ENCODE measurements at places on chromosomes 11 and 22.

- no peak for DNase-seq
Measured at GRCh38 chr11:6099577-6099976, 7.9 kb upstream of the OR56B4 start.

GRCh38 chr11:65307298-65308229, 7.1 kb upstream of the CDC42EP2 start:
- DNase-seq = no peak

DNA sequence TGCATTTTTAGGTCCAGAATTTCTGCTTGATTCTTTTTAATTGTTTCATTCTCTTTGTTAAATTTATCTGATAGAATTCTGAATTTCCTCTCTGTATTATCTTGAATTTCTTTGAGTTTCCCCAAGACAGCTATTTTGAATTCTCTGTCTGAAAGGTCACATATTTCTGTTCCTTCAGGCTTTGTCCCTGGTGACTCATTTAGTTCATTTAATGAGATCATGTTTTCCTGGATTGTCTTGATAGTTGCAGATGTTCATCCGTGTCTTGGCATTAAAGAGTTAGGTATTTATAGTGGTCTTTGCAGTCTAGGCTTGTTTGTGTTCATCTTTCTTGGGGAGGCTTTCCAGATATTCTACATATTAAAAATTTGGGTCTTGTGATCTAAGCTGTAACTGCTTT, 694.8 kb upstream of the CCDC179 start:
- no peak for DNase-seq

GRCh38 chr11:69892986-69893555, 73.9 kb upstream of the FGF3 start:
- no peak for DNase-seq

GRCh38 chr11:110317516-110317932, 21.1 kb upstream of the RDX start:
- no peak for DNase-seq

GRCh38 chr11:2369320-2369719, 7.8 kb upstream of the CD81 start:
- no peak for DNase-seq

- DNase-seq = no peak
Measured at GRCh38 chr22:47388778-47389177, 626.3 kb downstream of the TBC1D22A start.

GRCh38 chr11:70597006-70597555, 198.8 kb downstream of the CTTN start:
- DNase-seq = no peak

DNA sequence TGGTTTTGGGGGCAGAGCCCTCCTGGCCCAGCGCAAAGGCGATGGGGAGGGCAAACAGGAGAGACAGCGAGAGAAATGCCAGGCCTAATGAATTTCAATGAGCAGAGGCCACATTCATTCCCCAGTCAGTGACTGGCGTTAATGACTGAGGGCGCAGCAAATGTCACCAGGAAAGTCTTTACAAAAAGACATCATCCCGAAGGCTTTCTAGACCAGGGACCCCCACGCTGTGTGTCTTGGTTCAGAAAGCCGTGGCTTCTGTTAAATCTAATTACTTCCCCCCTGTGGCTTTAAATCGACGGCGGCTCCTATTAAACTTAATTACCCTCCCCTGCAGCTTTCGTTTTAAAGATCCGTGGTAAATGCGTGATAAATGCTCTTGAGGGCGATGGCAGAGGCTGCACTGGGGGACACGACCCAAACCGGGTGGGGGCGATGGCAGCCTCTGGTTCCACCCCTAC, 1.6 kb upstream of the FGF19 start:
- DNase-seq = no peak

- DNase-seq = no peak
Measured at GRCh38 chr11:2929950-2930703, 907 bp upstream of the PHLDA2 start.

DNA sequence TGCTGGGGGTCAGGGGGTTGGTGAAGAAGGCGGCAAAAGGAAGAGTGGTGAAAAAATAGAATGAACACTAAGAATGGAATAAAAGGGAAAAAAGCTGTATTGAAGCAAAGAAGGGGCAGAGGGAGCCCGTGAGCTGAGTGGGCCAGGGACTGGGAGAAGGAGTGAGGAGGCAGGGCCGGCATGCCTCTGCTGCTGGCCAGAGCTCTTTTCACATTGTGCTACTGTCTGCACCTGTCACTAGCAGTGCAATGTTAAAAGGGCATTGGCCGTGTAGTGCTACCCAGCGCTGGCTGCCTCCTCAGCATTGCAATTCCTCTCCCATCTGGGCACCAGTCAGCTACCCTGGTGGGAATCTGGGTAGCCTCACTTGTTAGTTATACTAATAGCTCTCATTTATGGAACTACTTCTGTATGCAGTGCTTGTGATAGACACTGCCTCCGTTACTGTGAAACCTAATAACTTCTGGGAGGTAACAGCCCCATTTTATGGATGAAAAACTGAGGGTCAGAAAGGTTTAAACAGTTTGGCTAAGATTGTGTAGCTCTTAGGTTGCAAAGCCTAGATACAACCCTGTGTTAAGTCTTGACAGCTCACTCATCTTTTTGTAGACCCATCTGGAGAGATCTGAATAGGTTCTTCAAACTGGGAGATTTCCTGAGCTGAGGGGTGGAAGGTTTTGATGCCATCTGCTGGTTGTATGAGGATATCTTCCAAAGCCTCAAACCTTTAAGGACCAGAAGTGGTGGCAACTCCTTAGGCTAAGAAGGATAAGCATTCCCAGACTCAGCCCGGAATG, 8.5 kb downstream of the YPEL4 start:
- DNase-seq = no peak

DNA sequence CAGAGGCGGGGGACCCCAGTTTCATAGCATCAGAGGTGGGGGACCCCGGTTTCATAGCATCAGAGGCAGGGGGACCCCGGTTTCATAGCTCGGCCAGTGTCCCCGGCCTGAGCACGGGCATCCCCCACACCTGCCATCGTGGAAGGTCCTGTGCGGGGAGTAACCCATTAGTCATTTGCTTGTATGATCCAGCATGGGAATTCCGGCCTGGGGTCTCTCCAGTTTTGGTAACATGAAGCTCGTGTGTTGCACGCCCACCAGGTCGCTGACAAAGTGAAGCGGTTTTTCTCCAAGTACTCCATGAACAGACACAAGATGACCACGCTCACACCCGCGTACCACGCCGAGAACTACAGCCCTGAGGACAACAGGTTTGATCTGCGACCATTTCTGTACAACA, 29.0 kb upstream of the KRTAP5-7 start:
- no peak for DNase-seq

DNA sequence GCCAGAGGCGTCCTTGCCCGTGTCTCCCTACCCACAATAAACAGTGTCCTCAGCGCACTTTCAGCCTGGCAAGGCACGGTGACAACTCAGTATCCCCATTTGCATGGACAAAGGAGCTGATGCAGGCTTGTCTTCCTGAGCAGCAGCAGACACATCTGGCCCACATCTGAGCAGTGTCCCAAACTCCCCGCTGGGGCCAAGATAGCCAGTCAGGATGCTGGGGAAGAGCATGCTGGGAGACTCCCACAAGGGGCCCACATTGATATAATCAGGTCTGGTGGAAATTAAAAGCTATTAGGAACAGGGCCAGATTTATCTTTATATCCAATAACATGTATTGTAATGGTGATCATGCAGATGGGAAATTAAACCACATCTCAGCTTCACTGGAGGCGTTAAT, 24.7 kb downstream of the DSCAML1 start:
- DNase-seq = no peak

DNA sequence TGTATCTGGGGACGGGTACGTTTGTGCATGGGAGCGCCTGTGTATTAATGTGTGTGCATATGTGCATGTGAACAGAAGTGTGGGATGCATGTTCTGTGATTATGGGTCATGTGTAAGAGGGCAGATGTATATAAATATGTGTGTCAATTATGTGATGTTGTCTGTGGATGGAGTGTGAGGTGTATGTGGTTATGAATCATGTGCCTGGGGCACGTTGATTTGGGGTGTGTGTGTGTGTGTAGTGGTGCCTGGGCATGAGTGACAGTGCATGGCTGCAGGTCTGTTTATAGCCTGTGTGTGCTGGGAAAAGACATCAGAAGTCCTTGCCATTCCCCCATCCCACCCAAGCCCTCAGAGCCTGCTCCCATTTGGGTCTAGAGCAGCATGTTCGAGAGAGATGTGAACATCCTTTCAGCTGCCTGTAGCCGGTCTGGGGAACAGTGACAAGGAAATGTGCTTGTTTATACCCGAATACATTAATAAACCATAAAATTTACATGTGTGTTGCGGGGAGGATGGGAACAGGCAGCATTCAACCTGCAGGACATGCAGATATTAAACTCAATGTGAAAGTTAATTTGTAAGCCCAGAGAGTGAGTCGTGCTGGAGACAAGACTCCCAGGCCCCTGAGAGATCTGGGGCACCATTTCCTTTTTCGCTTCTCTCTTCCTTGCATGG, 129.0 kb downstream of the NECTIN1 start:
- DNase-seq = no peak

- DNase-seq = no peak
Measured at GRCh38 chr22:19970031-19970478, 28.4 kb upstream of the TXNRD2 start.

DNA sequence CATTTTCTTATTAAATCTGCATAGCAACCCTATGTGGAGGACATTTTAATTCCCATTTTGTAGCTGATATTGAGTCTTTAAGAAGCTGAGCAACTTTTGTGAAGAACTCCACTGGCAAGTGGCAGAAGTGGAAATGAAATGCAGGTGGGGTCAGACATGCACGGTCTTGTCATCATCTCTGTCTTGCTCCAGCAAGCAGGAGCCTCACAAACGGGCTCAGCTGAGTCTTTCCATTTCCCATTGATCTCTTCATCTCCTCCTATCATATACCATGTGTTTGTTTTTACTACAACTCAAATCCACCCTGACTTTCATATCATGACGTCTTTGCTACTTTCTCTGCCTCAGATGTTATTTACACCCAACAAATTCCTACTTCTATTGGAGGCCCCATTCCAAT, 97.9 kb upstream of the TENM4 start:
- DNase-seq = no peak

GRCh38 chr11:196786-197731, 4.2 kb downstream of the SCGB1C1 start:
- DNase-seq = no peak

DNA sequence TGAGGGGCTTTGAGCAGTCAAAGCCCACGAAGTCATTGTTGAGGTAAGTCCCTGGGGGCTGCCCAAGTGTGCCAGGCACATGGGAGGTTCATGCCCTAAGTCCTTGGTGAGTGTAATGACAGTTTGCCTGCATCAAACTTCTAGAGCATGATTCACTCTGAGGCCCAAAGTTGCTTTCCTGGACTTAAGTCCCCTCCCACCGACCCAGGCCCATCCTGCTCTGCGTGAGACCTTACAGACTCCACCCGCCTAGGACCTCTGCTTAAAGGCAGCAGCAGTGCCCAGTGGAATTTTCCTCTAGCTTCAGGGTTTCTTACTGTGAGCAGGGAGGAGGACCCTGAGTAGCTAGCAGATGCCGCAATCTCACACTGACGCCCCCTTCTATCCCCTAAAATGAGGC, 5.7 kb upstream of the PVALB start:
- DNase-seq = no peak

- DNase-seq = no peak
Measured at GRCh38 chr22:48332438-48333322, 1495.0 kb downstream of the BRD1 start.

GRCh38 chr11:127392575-127392974, 392.0 kb upstream of the KIRREL3 start:
- DNase-seq = no peak

DNA sequence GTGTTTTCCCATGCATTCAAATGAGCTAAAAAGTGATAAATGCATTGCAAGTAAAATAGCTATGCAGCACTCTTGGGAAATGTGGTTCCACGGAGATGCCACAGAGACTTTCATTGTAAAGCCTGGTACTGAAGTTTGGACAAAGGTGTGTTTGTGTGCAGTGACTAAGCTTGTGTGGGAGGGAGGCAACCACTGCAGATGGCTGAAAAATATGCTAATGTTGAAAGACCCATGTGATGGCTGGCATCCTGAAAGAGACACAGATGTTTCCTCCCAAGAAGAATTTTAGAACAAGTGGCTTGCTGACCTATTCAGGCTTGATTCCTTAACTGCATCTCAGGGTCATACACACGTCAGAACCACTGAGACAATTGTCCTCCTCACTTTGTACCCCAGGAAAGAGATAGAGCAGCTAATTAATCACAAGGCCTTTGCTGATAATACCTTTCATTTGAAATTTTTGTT, 73.8 kb downstream of the FAM76B start:
- DNase-seq = no peak

DNA sequence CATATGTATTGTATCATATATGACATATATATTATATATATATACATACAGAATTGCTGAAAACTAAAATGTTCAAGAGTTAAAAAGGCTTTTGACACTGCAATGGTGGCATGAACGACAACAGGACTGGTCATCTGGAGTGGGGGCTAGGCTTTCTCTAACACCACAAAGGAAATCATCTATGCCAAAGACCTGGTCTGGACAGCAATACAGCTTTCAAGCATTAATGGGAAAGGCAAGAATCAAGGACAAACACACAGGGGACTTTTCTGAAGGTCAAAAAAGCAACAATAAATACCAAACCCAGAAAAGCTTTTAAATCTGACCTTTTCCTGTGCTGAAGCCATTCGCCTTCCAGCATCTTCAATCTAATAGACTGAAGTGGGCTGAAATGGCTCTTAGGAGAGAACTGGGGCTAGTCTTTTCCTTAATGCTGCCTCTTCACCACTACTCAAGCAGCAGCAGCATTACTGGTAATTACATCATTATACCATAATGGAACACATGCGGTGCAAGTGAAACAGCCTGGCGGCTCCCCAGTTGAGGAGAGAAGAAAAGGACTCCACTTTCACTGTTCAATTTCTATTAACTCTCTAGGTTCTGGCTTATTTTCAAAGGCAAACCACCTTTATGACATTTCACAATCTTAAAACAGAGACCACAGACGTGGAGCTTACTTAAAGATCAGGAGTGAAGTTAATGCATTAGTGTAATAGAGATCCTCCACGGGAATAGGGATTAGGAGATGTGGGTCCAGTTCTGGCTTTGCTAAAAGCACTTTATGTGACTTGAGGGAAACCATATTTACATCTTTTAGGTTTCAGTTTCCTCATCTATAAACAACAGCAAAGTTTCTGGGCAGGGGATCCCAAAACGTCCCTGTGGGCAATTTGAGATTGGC, 63.0 kb downstream of the GAB2 start:
- DNase-seq = no peak

DNA sequence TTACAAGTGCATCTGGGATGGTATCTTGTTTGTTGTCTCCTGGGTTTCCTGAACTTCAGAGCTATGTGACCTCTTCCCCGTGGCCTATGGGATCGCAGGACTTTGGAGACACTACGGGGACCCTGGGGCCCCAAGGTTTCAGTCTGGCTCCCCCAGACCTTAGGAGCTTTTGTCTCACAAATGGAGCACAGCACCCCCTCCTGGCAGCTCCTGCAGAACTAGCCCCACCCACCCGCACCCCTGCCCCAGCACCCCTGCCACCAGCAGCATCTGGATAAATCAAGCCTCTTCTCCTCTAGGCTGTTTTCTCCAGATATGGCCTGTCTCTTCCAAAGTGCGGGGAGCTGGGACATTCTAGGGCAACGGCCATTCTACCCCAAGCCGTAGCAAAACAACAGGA, 10.4 kb downstream of the RCOR2 start:
- no peak for DNase-seq

GRCh38 chr11:19332476-19332875, 91.7 kb upstream of the E2F8 start:
- no peak for DNase-seq

GRCh38 chr11:9672288-9672916, 8.5 kb downstream of the SWAP70 start:
- no peak for DNase-seq

- no peak for DNase-seq
Measured at GRCh38 chr22:39188809-39189208, 36.3 kb upstream of the CBX7 start.

All from GOT3 (cell line).